ENCODE measurements at places on chromosomes 1 and 21. TPM values are rescaled to one million over a fixed set of nuclear protein-coding genes. Genes with fewer than 3 reads are reported as not detected.

ROR1 gene
- total RNA-seq, result 0.10 TPM

GJC2 gene
- 0.55 TPM for total RNA-seq

- no peaks in the 10 kb centered on the region for H3K36me3 ChIP-seq
- no peaks in the 10 kb centered on the region for H3K4me1 ChIP-seq
- no peak for DNase-seq
These were observed 48.8 kb downstream of the PPP1R12B start for GRCh38 chr1:202397256-202397655.

OR1C1 gene
- total RNA-seq, result not detected

- H3K4me1 ChIP-seq, result no peaks in the 10 kb centered on the region
- H3K4me3 ChIP-seq, result no peak overlapping the region
- DNase-seq, result no peak
- peaks cover 15% of the 10 kb centered on the region for H3K27me3 ChIP-seq
These were observed 18.0 kb upstream of the OLIG2 start for GRCh38 chr21:33007747-33008146.

ETNK2 gene
- total RNA-seq, result 0.08 TPM

DNA sequence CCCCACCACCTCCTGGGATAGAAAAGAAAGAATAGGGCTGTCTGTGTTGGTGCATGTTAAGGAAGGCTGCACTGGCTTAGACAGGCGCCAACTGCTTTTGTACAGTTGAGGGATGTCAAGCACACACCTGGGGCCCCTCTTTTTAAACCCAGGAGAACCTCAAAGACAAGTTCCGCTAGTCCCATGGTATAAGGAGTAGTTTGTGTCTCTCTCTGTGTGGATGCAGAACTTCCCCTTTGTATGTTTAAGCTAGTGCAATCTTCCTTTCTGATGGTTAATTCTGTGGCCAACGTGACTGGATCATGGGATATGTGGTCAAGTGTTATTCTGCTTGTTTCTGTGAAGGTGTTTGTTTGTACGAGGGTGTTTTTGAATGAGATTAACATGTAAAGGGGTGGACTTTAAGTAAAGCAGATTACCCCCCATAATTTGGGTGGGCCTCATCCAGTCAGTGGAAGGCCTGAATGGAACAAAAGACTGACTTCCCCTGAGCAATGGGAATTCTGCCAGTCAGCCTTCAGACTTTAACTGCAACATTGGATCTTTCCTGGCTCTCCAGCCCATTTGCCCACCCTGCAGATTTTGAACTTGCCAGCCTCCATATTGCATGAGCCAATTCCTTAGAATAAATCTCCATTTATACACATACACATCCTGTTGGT, 9.5 kb upstream of the DUSP10 start:
- no peak overlapping the region for H3K27ac ChIP-seq
- H3K27me3 ChIP-seq, result no peaks in the 10 kb centered on the region
- no peak overlapping the region for H3K4me3 ChIP-seq
- DNase-seq, result no peak
- H3K4me1 ChIP-seq, result peaks cover 28% of the 10 kb centered on the region
- H3K36me3 ChIP-seq, result peaks cover 24% of the 10 kb centered on the region

GRCh38 chr1:180773210-180773865, 139.4 kb upstream of the KIAA1614 start:
- no peaks in the 10 kb centered on the region for H3K36me3 ChIP-seq
- no peak overlapping the region for H3K27ac ChIP-seq
- no peak for DNase-seq
- no peaks in the 10 kb centered on the region for H3K27me3 ChIP-seq
- no peak overlapping the region for H3K4me3 ChIP-seq
- peaks cover 3% of the 10 kb centered on the region for H3K4me1 ChIP-seq

NBPF6 gene
- not detected for total RNA-seq

DNA sequence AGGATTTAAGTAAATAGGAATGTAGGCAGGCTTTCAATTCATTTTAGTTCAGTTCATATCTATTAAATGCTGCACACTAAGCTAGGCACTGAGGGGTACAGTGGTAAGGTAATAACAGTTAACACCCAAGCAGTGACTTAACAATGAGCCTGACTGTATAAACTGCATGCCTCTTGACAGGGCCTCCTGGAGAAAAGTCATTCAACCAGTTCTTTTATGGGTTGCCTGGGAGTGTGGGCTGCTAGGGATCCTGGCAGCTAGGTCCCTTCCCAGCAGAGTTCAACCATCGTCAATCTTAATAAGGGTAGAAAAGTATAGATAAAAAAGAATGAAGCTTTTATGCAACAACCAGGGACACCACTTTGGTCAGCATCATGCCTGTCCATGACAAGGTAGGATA, 8.1 kb upstream of the ALG14 start:
- no peak for DNase-seq
- no peaks in the 10 kb centered on the region for H3K36me3 ChIP-seq
- H3K27ac ChIP-seq, result no peak overlapping the region
- no peak overlapping the region for H3K4me3 ChIP-seq
- peaks cover 6% of the 10 kb centered on the region for H3K27me3 ChIP-seq

GRCh38 chr1:216682752-216683151, 40.5 kb downstream of the ESRRG start:
- H3K4me3 ChIP-seq, result no peak overlapping the region
- H3K27ac ChIP-seq, result no peak overlapping the region
- DNase-seq, result no peak
- no peaks in the 10 kb centered on the region for H3K36me3 ChIP-seq
- no peaks in the 10 kb centered on the region for H3K27me3 ChIP-seq

- H3K27ac ChIP-seq, result no peak overlapping the region
- H3K27me3 ChIP-seq, result no peaks in the 10 kb centered on the region
- no peak for DNase-seq
- H3K4me1 ChIP-seq, result no peaks in the 10 kb centered on the region
- H3K36me3 ChIP-seq, result no peaks in the 10 kb centered on the region
- H3K4me3 ChIP-seq, result no peak overlapping the region
These were observed 104.6 kb downstream of the LYPLAL1 start for GRCh38 chr1:219278288-219278687.

PDZK1IP1 gene
- total RNA-seq, result not detected

- H3K36me3 ChIP-seq, result peaks cover 8% of the 10 kb centered on the region
- no peaks in the 10 kb centered on the region for H3K27me3 ChIP-seq
- no peak for DNase-seq
- H3K4me3 ChIP-seq, result no peak overlapping the region
These were observed 69.8 kb downstream of the MPZL1 start for GRCh38 chr1:167791281-167792187.

GRCh38 chr1:8525558-8526275, 207.8 kb downstream of the SLC45A1 start:
- peaks cover 14% of the 10 kb centered on the region for H3K4me1 ChIP-seq
- DNase-seq, result peak; percentile 61
- no peak overlapping the region for H3K27ac ChIP-seq
- no peak overlapping the region for H3K4me3 ChIP-seq
- peaks cover 21% of the 10 kb centered on the region for H3K36me3 ChIP-seq
- H3K27me3 ChIP-seq, result no peaks in the 10 kb centered on the region

AGL gene
- 13.9 TPM for total RNA-seq

DNASE2B gene
- total RNA-seq, result not detected

- no peak for DNase-seq
- H3K4me3 ChIP-seq, result no peak overlapping the region
- no peaks in the 10 kb centered on the region for H3K4me1 ChIP-seq
- no peaks in the 10 kb centered on the region for H3K36me3 ChIP-seq
These were observed 1.1 kb upstream of the PLCH2 start for GRCh38 chr1:2474933-2475371.

OR2M3 gene
- total RNA-seq, result not detected

LYPLA2 gene
- 76.1 TPM for total RNA-seq

All from activated CD4-positive, alpha-beta memory T cell treated with anti-CD3 and anti-CD28 coated beads, Interleukin-2, amount 10 ng/mL, durations not matched to agents 7 days and 5 days (primary cell).